Esophagus squamous epithelium (tissue), 5 donors: ENCODE measurements at places on chromosomes 12 and 14.

- no peak for DNase-seq
Measured at GRCh38 chr12:57864442-57865083, 18.0 kb upstream of the CTDSP2 start.

GRCh38 chr12:26537126-26537525 lies 295.9 kb downstream of the ITPR2 start:
- no peak for DNase-seq

GRCh38 chr12:105922670-105923102 lies 216.1 kb downstream of the NUAK1 start:
- no peak for DNase-seq

GRCh38 chr14:71960494-71961353 lies 28.5 kb downstream of the RGS6 start:
- no peak for DNase-seq

- no peak for DNase-seq
Measured at GRCh38 chr12:91582811-91583210, 400.2 kb upstream of the DCN start.

- DNase-seq, result no peak
Measured at GRCh38 chr14:100442498-100443490, 119.7 kb downstream of the SLC25A47 start.

DNA sequence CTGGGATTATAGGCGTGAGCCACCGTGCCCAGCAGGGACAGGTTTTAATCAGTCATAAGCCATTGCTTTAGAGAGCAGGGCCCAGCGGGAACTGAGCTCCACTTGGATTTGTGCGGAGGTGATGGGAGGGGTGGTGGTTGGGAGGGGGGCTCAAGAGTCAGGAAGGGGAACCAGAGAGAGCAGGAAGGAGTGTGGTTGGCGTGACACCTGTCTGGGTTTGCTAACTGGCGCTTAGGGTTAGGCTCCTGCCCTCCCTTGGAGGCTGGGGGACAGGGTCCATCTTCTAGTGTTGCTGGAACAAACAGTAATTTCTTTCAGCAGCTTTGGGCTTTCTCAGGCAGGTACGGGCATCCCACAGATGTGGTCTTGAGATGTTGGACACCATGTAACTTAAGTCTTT lies 7.5 kb upstream of the ALDH2 start:
- no peak for DNase-seq

GRCh38 chr14:64715628-64716412 lies 11.6 kb downstream of the PLEKHG3 start:
- DNase-seq, result no peak

- no peak for DNase-seq
Measured at GRCh38 chr12:90514325-90514724, 440.7 kb downstream of the CCER1 start.

DNA sequence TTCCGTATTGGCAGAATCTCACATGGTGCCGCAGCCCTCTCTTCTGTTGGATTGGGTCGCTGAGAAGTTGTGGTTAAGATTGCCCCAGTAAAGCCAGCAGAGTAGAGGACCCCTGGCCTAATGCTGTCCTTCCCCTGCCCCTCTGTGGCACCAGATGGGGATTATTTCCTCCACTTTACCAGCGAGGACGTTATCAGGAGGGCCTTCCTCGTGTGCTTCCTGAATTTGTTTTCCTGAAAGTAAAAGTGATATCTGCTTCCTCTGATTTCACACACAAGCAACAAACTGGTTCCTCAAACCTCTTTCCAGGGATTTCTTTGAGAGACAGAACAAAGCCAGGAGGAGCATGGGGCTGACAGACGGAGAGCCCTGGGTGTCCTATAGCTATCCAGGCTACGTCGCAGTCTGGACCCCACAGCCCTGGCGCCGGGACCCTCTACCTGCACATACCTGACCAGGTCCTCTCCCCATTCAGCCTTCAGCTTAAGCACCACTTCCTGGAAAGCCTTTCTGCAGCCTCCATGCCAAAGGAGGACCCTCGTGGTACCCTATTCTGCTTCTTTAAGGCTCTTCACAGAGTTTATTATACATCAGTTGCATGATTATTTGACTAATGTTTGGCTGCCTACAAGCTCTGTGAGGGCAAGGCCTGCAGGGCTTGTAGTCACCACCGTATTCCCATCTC lies 314.8 kb upstream of the FKBP4 start:
- no peak for DNase-seq

DNA sequence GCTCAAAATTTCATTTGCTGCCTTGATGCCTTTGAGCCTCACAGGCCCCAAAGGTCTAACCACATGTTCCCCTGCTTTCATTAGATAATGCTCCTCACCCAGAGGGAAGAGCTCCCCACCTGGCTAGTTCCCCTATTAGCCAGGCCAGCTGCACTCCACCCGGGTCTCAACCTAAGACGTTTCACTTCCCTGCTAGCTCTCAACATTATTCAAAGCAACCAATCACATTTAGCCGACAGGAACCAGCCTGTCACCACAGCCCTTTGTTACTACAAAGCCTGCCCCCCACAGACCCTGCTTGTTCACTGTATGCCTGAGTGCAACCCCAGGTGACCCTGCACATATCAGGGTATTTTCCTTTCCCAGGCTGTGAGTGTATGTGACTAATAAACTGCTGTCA lies 78.6 kb downstream of the SLC15A5 start:
- DNase-seq, result no peak

- DNase-seq, result no peak
Measured at GRCh38 chr12:69131077-69131476, 108.3 kb upstream of the CPSF6 start.

DNA sequence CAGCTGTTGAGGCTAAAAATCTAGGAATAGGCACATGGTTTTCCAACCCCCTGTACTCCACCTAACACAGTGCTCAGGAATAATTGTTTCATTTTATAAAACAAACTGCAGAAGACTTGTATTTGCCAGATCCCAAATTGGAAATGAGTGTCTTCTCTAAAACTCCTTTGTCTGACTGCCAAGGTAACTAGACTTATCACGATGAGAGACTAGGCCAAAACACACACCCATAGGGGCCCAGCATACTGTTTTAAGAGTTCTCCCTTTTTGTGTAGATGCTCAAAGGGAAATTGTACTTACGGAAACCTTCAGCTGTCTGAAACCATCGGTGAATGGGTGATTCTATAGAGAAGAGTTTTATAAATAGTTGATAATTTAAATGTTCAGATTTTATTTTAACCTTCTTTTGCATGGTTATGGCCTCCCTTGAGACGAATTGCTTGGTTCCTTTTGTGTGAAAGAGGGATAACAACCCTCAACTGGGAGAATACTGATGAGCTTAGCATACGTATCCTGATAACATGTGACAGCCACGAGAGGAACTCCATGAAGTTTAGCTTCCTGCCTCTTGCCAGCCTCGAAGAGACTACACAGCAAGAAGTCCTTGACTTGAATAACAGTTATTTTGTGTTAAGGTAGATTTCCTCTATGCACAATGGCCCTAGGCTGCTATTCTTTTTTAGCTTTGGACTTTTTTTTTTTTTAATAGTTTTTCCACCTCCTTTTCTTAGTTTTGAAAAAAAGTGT lies 103.3 kb downstream of the PELI2 start:
- DNase-seq, result no peak

DNA sequence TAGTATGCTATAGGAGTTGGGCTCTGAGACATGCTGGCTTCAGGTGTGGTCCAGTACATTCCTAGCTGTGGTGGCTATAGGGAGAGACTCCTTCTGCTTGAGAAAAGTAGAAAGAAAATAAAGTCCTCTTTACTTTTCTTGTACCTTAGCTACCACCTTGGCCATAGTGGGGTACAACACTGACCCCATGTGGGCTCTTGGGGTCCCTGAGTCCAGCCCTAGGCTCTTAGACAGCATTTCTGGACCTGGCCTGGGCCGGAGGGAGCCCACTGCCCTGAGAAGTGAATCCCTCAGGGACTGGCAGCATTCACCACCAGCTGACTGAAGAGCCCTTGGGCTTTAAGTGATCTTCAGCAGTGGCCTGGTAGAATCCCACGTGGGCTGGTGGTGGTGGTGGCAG lies 143.1 kb downstream of the SYT10 start:
- DNase-seq, result no peak

DNA sequence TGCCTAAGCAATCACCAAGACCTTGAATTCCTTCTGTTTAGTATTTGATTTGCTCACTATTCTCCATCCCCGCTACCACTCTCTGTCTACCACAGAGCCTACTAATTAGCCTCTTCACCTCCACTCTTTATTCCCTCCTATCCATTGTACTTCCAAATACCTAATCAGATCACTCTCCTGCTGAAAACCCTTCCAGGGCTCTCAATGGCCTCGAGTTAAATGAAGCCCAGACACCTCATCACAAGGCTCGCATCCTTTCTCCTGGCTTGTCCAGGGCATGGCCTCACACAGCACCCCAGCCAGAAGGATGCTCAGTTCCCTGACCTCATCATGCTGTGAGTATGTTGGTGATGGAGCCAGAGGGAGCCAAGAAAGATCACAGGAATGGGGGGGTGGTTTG lies 71.4 kb upstream of the PRMT8 start:
- no peak for DNase-seq

DNA sequence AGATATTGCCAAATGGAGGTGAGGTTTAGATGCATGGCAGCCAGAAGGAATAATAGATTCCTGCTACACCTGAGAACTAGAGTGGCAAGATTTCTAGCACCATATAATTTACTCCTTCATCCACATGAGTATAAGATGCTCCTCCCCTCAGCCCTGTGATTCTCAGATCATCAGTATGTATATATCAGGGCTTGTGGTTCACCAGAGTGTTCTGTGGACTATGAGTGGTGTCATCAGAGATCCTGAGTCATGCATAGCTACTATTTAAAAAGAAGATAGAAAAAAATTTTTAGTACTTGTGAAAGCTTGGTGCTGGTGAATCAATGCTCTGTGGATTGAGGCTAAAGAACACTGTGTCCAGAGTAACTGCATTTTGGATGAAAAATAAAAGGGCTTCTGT lies 285.9 kb downstream of the BMP4 start:
- no peak for DNase-seq

GRCh38 chr14:98638366-98638765 lies 633.6 kb downstream of the BCL11B start:
- DNase-seq, result no peak

DNA sequence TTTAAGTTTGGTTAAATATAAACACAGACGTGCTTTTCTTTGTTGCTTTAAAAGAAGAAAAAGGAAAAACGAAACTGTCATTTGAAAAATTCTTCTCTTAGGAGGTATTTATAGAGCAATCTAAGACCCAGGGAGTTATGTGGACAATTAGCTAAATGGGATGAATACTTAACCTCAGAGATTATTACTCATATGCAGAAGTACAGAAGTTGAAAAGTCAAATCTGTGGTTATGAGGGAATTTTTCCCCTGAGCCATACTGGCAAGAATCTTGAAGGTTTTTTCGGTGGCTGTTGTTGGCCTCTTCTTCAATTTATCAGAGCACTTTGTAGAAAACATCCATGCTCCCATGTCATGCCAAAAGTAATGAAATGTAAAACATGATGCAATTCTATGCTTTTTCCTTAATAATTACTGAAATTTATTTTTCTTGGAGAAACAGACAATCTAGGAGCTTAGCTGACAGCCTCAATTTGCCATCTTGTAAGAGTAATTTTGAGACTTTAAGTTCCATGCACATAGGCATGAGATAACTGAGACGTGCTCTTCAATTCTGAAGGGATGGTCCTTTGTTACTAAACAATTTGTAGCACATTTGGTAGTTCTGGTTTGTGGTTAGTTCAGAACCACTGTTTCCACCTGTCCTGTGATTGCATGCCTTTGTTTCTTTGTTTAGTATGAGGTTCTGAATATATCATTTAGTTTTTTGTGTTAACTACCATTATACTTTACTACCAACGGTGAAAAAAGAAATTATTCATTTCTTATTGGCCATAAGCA lies 126.6 kb downstream of the BCAT1 start:
- no peak for DNase-seq

DNA sequence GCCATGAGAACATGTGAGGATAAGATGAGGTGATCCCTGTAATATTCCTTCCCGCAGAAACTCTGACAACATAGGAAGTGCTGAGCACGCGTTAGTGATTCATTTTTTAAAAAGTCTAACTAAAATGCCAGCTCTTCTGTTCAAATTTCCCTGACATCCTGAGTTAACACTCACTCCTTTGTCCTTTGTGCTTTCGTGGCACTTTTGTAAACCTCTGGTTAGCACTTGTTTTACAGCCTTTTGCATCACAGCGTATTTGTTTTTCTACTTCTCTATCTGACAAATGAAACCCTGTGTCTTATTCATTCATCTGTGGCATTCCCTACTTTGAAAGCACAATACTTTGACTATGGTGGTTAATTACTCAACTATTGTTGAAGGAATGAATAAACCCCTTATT lies 313.6 kb downstream of the NUAK1 start:
- no peak for DNase-seq

GRCh38 chr12:132188451-132188901 lies 44.2 kb downstream of the NOC4L start:
- no peak for DNase-seq

- no peak for DNase-seq
Measured at GRCh38 chr12:59603754-59604153, 7.9 kb downstream of the SLC16A7 start.

- DNase-seq, result no peak
Measured at GRCh38 chr12:31201382-31201781, 124.6 kb downstream of the SINHCAF start.

DNA sequence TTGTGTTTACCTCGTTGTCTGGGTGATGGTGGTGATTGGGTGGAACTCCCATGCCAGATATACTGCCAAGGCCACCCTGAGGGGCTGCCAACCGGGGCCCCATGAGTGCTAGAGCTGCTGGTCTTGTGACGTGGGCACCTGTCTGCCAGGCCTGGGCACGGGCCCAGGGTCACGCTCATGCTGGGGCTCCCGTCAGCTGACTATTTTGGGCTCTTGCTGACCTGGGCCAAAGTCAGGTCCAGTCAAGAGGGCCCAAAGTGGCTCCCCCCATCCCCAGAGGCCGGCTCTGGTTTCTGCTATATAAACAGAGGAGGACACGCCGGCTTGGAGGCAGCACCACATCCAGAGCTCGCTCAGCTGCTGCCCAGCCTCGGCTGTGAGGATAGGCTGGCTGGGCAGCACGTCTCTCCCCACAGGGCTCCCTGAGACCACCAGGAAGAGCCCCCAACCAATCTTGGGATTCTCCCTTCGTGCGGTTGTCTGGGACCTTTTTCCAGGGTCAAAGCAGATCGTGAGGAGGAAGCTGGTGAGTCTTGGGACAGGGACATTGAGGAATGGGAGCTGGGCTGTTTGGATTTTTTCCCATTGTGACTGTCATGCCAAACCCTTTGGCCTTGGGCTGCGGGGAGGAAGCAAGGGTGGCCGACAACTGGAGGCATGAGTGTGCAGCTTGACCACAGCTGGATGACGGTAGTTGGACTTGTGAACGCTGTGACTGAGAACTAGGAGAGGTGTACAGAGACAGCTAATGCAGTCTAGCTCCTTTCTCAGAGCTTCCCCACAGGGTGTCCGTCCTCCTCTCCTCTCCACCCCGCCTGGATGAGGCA lies 7.6 kb upstream of the NR4A1 start:
- DNase-seq, result no peak

DNA sequence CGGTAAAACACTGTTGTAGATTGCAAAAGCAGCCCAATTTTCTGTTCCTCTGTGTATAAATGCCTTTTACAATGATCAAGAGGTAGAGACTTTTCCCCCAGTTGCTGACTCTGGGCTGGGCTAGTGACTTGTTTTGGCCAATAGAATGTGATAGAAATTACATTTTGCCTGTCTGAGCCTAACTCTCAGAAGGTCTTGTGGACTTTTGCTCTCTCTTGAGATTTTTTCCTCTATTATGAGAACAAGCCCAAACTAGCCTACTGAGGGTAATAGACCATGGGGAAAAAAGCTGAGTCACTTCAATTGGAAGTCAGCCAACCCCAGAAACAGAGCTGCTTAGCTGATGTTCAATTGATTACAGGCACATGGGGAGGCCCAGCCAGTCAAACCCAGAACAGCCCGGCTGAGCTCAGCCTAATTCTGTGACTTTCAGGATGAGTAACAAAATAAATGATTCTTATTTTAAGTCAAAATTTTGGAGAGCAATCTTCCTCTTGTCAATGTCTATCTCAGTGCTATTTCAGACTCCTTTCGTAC lies 61.4 kb downstream of the MYF5 start:
- no peak for DNase-seq
